Esophagus muscularis mucosa (tissue), 4 donors: ENCODE measurements at places on chromosomes 7 and 10.

GRCh38 chr7:24685708-24686107 is 71.6 kb downstream of the GSDME start:
- DNase-seq, result no peak

DNA sequence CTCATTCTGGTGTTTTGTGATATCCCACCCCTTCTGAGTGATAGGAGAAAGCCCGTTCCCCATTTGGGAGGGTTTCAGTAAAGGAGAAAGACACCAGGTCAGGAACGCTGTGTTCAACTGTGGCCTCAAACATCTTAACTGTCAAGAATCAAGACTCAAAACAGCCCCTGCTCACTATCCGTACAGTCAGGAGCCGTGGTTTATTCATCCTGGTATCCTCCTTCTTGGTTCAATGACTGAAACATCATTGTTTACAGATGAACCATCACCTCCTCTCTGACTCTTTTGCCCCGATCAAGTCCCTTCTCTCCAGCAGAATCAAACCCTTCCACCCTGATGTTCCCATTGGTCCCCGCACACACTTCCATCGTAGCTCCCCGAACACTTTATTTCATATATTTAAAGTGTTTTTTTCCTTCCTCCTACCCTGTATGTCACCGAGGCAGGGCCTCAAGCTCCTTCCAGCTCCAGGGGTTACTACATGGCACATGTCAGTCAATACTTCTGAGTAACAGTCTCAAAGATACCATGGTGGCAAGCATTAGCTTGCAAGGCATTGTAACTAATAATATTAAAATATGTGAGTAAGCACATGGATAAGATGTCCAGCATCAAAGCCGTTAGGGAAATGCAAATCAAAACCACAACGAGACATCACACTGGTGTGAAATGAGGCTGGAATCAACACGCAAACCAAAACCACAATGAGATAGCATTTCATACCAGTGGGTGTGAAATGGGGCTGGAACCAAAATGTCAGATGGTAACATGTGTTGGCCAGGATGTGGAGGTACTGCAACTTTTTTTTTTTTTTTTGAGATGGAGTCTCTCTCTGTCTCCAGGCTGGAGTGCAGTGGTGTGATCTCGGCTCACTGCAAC is 124.7 kb upstream of the C1QL3 start:
- no peak for DNase-seq

- DNase-seq, result no peak
Observed at GRCh38 chr7:70920876-70921275, 211.1 kb upstream of the GALNT17 start.

GRCh38 chr7:21743493-21743892 is 200.7 kb downstream of the DNAH11 start:
- peak; percentile 80 for DNase-seq

GRCh38 chr10:13092291-13093102 is 7.5 kb upstream of the OPTN start:
- no peak for DNase-seq

DNA sequence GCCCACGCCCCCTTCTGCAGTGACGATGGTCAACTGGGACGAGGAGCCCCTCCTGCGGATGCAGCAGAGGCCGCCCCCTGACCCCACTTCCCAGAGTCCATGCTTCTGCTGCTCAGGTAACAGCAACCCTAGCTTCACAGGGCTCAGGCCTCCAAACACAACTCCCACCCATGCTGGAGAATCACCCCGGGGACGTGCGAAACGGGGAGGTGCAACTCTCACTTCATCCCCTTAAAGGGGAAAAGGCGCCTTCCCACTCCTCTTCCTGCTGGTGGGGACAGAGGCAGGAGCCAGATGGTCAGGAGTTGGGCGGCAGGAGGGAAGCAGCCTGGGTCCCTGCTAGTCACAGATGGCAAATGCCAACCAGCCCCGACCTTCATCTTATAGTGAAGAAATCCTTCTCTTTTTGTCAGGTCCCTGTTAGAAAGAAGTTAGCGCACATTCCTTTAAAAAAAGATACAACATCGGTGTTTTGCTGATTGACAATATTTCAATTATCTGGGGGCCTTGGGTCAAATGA is 155.4 kb downstream of the DIP2C start:
- no peak for DNase-seq

DNA sequence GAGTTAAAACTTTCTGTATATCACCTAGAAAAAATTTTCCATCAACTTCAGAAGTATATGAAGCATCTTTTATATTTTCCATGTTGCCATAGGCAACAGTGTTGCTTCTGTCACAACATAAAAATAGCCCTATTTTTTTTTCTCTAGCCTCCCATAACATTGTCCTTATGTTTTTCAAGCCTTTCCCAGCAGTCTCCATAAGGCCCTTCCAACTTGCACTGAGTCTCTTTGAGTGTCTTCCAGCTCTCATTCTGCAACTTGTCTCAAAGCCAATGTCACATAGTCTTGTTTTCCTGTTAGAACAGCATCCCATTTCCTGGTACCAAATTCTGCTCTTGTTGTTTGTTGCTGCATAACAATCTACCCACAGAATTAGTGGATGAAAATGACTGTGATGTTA is 1055.5 kb upstream of the GHITM start:
- DNase-seq, result no peak

DNA sequence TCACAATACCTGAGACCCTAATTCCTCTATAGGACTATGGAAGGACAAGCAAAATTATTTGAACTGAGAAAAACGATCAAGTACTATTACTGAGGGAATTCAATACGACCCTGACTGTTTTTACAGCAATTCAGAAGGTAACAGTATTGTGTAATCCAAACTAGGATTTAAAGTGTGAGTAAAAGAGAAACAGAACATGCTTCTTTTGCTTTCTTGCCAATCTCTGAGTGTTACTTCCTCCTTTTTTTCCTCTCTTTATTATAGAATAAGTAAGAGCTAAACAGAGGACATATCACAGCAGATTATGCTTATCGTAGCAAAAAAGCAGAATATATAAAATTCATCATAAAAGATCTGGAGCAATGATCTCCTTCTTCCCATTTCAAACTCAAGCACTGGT is 292.1 kb downstream of the THSD7A start:
- DNase-seq, result no peak

GRCh38 chr7:23373151-23374004 is 74.2 kb downstream of the MALSU1 start:
- no peak for DNase-seq

DNA sequence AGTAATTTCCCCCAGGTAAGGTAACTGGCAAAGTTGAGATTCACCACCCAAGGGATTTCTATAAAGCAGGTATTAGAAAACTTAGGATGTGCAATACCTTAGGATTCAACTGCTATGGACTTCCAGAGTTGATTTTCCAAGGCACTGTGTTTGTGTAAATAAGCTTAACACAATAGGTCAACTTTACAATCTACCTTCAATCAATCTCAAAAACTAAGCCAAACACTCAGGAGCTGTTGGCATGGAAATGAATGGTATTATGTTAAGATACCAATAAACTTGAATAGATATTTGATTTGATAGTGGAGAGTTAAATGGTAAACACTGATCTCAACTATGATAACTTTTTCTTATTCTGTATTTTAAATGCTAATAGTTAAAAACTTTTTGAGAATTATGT is 762 bp upstream of the SEMA3E start:
- no peak for DNase-seq

DNA sequence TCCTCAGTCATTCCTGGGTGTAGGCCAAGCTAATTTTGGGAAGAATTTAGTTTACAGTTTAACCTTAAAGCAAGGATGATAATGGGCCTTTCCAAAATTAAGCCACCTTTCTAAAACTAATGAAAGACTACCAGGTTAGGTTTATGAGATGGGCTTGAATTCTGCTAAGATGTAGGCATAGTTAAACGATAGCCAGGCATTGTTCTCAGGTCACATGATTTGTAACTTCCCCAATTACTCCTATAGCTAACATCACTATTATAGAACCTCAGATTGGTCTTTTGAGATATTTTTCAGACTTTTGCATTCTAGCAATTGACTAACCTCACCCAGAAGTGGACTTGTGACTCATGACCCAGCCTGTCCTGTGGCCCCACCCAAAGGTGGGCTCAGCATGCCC is 7.0 kb upstream of the NUB1 start:
- DNase-seq, result no peak

GRCh38 chr7:48427671-48428070 is 256.4 kb downstream of the ABCA13 start:
- DNase-seq, result peak; percentile 42

- no peak for DNase-seq
Observed at GRCh38 chr7:90192876-90193750, 18.4 kb upstream of the STEAP2 start.

DNA sequence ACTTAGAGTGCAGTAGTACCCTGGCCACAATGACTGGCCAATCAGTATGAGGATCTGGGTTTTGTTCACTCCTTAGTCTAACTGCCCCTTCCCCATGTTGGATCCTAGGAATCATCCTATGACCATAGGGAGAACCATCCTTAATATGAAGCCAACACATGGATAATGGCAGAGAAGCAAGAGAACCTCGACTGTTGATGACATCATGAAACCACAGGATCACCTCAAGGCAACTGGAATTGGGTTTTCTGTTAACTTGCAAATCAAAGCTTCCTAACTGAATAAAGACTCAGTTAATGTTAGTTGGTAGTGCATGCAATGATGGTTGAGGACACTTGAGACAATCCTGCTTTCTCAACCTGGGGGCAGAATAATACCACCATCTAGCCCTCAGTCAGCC is 3.3 kb upstream of the PRXL2A start:
- DNase-seq, result no peak

GRCh38 chr10:26478061-26478460 is 39.9 kb downstream of the APBB1IP start:
- no peak for DNase-seq

GRCh38 chr10:327889-328852 is 192.9 kb downstream of the ZMYND11 start:
- DNase-seq, result no peak

DNA sequence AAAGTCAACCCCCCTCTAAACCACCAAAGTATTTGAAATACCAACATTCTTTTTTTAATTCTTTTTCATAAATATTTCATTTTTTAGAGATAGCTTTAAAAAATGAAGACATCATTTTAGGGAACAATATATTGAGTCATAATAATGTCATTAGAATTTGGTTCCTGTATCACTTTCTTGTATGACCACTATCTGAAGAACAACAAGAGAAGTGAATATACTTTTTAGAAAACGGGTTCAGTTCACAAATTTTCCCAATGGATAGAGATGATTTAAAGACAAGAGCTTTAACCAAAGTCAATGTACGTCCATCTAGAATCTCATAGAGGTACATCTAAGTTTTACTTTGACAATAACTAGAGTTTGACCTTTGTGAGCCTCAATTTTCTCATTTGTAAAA is 48.2 kb downstream of the CUBN start:
- no peak for DNase-seq

DNA sequence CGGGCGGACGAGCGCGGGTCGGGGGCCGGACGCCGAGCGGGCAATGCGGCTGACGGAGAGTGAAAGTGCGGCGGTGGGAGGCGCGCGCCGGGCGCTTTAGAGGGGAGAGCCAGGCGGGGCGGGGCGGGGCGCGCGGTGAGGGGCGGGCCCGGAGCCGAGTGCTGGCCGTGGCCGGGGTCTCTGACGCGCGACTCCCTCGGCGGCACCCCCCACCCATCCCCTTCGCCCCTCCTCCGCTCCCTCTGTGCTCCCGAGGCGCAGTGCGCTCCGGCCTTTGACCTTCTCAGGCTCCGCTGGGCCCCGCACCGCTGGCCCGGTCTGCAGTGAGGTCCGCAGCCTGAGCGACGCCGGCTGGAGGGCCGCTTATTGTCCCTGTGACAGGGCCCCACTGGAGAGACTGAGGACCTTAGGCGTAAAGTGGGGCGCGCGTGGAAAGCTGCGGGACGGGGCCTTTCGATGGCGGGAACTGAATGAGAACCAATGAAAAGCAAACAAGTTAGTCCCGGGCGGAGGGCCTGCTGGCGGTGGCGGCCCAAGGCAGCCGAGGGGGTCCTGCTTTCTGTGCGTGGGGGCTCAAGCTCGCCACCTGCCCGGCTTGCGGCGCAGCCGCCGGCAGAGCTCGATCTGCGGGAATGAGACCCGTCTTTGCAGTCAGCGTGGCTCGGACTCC is at the start of gene CXCL12:
Gene CXCL12, minus strand, starts transcription at position 72 of the 670 bp plus-strand sequence. CDS start 92 bp downstream, outside the sequence.
- no peak for DNase-seq

DNA sequence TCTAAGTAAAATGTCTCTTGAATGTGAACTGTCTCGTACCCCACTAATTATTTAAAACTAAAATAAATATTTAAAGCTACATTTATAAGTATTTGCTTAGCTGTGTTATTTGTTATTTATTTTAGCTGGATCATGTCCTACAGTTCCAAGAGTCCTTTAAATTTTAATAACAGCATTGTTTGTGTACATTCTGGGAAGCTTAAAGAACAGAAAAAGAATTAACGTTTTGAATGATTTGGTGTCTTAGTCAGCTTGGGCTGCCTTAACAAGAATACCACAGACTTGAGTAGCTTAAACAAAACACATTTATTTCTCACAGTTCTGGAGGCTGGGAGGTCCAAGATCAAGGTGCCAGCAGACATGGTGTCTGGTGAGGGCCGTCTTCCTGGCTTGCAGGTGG is 107.4 kb downstream of the ITIH5 start:
- no peak for DNase-seq

DNA sequence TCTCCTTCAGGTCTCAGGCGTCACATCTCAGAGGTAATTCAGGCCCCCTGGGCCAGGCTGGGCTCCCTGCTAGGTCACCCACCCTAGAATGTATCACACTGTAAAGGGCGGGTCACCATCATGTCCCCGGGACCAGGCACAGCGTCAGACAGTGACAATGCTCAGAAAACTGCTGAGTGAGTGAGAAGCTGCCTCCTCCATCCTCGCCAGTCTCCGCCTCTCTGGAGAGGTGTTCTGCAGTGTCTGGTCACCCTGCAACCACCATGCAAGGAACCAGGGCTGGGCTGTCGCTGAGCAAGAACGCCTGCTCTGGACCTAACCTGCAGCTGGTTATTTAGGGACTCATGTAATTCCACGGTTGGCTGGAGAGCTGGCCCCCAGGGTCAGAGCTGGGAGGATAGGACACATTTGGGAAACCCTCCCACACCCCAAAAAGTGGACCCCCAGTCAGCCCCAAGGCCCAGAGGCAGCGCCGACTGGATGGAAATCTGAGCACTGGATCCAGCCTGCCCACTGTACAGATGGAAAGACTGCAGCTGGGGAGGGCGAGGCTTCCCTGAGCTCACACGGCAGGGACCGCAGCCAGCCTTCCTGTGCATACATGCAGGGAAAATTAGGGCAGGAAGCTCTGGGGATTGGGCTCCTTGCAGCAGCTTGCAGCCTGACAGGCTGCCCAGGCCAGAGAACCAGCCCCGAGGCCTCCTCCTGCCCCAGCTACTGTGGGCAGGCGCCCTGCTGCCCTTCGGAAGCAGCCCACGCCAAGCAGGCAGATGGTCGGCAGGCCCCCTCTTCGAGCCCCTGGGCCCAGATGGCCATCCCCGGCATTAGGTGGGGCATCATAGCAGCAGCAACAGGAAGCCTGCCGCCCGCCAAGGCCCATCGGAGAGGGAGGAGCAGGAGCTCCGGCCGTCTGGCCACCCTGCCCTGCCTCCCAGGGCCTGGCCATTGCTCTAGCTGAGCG is 105.4 kb upstream of the ZMIZ1 start:
- no peak for DNase-seq

GRCh38 chr7:6246251-6246917 is 26.0 kb downstream of the CYTH3 start:
- no peak for DNase-seq

- DNase-seq, result peak; percentile 83
Observed at GRCh38 chr7:44402401-44403060, 77.1 kb upstream of the CAMK2B start.

GRCh38 chr7:44315301-44315903 is 10.0 kb downstream of the CAMK2B start:
- no peak for DNase-seq
